Left cardiac atrium (tissue), 4 donors: ENCODE measurements at places on chromosomes 4 and X. TPM values are rescaled to one million over a fixed set of nuclear protein-coding genes. Genes with fewer than 3 reads are reported as not detected.

- DNase-seq = no peak
These were observed 37.4 kb downstream of the MAML3 start for GRCh38 chr4:140116442-140117104.

DNA sequence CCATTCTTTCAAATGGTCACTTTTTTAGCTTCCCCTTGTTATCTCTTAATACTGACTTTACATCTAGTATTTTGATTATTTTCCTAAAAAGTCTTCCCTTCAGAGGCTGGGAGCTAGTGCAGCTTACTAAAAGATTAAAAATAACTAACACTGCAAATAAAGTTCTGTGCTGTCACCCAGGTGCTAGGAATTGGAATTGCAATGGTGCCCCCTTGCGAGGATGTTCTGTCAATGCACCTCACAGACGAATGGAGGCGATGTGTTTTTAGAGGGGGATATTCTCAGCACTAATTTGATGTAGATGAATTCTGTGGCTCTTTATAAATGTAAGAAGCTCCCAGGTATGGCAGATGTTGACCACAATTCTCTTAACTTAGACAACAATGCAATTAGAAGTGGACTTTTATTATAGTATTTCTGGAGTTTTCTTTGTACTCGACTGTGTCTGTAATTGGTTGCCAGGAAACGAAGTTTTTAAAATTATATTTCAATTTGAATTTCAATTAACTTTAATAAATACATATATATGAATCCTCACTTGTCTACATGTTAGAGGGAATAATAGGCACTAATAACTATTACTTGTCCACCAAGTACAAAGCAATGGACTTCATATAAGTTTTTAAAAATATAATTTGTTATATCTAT lies 22.0 kb upstream of the SMIM31 start:
- no peak for DNase-seq

HHIP gene
- total RNA-seq = 0.31 TPM

PTTG2 gene
- total RNA-seq = 0.89 TPM
